Activated CD4-positive, alpha-beta T cell treated with anti-CD3 and anti-CD28 coated beads, Interleukin-2, amount 50 U/mL, for 4 hours (primary cell): ENCODE measurements at places on chromosomes 3 and 15.
A peak's percentile ranks its signal among the peaks of the same experiment; 100 is the strongest.

- DNase-seq = peak; percentile 4
Observed at GRCh38 chr3:161096771-161097367, 8.3 kb downstream of the B3GALNT1 start.

GRCh38 chr15:77564341-77564740, 68.4 kb downstream of the LINGO1 start:
- DNase-seq = no peak

GRCh38 chr15:87633525-87633924, 623.0 kb downstream of the NTRK3 start:
- DNase-seq = no peak

GRCh38 chr15:92336419-92336987, 57.2 kb upstream of the ST8SIA2 start:
- DNase-seq = no peak

DNA sequence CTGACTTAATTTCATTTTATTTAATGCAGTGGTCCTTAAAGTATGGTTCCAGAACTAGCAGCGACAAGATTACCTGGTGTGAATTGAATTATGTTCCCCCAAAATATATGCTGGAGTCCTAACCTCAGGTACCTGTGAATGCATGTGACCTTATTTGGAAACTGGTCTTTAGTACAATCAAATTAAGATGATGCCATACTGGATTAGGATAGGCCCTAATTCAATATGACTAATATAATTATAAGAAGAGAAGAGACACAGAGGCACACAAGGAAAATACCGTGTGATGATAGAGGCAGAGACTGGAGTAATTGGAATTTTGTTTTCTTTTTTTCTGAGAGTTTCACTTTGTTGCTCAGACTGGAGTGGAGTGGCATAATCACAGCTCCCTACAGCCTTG, 12.6 kb upstream of the SPATA16 start:
- no peak for DNase-seq

GRCh38 chr3:130677343-130677742, 69.3 kb downstream of the PIK3R4 start:
- no peak for DNase-seq

DNA sequence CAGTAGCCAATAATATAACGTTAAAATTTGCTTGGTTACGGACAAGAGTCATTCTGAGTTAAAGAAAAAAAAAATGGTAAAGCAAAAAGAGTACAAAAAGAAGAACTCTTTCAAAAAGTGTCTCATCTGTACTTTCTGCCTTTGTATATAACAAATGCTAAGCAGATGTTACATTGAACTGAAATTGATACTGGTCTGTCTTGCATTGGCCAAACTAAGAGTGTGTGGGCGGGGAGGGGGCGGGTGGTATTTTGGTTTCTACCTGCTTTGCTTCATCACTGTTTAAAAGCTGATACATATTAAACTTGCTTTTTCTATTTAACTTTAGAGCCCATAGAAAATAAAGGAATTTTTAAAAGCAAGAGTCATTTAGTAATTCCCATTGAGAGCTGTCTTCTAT, 215.0 kb upstream of the THBS1 start:
- no peak for DNase-seq

DNA sequence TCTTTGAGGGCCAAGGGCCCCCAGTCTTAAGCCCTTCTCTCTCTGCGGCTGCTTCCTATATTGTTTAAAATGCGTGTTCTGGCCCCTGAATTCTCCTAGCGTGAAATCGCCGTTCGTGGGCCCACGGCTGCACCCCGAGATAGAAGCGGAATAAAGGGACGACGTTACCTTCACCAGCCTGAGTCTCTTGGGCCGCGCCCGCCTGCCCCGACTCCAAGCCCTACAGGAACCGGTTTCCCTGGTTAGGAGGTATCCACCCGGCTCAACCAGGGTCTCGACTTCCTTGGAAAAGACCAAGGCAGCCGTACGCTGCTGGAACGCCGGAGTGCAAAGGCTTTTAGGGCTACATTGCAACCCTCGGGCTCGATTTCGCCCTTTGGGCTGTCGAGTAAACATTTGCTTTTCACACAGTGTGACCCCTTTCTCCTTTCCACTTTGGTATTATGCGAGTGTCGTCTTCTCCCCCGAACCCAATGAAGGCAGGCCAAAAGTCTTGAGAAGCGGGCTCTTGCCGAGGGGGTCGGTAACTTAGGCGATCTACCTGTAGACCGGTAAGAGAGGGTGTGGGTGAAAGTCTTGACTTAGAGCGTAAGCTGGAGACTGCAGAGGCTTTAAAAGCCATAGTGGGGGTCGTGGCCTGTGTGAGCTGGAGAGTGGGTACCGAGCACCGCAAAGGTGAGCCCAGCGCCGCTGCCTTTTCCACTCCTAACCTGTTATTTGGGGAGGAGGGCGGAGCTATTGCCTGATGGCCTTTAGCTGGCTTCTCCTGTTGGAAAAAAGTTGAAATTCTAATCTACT, 2.0 kb downstream of the TRIM71 start:
- no peak for DNase-seq

DNA sequence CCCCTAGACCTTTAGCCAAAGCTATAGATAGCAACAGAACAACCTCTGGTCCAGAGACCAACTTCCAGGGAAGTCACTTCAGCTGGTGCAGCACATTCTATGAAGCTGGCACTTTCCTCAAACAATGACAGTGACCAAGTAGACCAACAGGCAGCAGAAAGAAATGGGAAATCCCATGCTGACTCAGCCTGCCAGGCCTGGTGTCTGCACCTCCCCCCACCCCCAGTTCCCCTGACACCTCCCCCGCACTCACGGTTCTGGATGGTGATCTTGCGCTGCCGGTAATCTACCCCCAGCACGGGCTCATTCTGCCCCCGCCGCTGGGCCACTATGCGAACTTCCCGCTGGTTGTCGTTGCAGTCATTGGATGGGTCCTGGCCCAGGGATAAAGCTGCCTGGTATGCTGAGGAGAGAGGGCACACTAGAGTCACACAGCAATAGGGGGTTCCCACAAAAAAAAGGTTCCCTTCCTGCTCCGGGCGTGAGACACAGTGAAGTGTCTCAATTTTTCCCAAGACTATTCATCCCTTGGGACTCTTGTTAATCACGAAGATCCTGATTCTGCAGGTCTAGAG, 17.0 kb downstream of the ILDR1 start:
- no peak for DNase-seq

DNA sequence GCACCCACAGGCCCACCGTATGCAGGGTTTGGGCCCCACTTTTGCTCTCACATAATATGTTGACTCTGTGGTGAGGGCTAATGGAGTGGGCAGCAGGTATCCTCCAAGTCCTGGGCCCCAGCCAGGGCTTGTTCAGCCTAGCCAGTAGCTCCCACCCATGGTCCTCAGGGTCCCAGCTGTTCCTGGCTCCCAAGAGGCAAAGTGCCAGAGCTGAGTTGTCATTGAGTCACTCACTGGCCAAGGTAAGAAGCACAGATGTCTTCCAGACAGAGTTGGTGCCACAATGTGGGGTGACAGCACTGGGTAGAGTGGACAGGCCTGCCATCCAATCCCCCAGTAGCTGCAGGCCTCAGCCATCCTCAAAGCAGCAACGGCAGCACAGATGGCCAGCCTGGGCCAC, 4.3 kb downstream of the SHF start:
- DNase-seq = no peak

GRCh38 chr3:154428286-154429206, 1.4 kb downstream of the GPR149 start:
- DNase-seq = no peak

- DNase-seq = no peak
Observed at GRCh38 chr15:70243686-70244540, 146.2 kb upstream of the TLE3 start.

DNA sequence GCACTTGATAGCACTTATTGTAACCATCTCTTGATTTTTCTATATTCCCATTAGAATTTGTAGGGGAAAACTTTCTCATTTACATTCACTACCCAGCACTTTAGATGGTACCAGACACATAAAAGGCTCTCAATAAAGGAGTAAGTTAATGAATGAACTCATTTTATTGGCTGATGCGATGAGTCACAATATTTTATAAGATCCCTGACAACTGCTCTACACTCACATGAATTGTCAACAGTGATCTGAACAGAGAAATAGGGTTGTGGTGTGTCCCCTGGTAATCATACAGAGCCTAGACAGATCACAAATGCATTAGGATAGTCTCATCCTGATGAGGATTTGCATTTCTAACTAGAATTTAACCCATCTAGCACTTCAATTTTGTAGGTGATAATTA, 567.6 kb upstream of the ARPP21 start:
- DNase-seq = no peak

DNA sequence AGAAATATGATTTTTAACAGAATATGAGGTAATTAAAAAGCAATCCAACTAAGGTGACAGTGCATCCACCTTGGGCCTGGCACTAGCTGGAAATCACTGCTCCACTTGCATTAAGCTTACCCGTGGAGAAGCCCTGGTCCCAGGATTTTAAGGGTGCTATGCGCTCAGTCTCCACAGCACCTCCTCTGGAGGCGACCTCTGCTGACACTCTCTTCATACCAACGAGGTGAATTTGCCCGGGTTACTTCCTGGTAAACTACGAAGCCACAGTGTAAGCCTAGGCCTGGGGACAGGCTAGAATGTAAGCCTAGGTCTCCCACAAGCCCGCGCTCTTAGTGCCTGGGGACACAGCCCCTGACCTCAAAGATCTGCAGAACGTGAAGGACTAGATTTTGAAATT, 793 bp downstream of the APOD start:
- DNase-seq = no peak

DNA sequence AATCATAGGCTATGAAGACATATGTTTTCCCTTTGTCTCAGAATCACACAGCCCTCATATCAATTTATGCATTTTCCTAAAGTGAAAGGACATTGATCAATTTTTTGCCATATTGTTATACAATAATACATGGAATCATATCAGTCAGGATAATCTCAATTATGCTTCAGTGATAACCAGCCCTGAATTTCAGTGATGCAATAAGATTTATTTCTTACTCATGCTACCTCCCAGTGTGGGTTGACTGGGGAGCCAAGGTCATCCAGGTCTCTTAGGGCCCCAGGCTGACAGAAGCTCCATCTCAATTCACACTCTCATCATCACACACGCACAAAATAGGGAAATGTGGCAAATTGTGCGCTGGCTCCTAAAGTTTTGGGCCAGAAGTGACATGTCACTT, 44.2 kb upstream of the TNIK start:
- DNase-seq = no peak

GRCh38 chr3:141610939-141611338, 124.1 kb downstream of the RASA2 start:
- no peak for DNase-seq

GRCh38 chr3:82044930-82045705, 283.7 kb upstream of the GBE1 start:
- DNase-seq = no peak

- peak; percentile 46 for DNase-seq
Observed at GRCh38 chr15:39580485-39581241, at the start of gene THBS1. THBS1 (plus strand) TSS chr15:39581079; CDS start chr15:39581858, 779 bp downstream.

- no peak for DNase-seq
Observed at GRCh38 chr3:123292321-123293310, 90.9 kb downstream of the SEC22A start.
